ENCODE measurements at places on chromosomes 3 and 15. TPM values are rescaled to one million over a fixed set of nuclear protein-coding genes. Genes with fewer than 3 reads are reported as not detected.

GRCh38 chr15:74423431-74424257, 10.1 kb downstream of the SEMA7A start:
- DNase-seq = no peak

GRCh38 chr15:40744815-40745152, 10.3 kb downstream of the RMDN3 start:
- no peak for DNase-seq

GRCh38 chr3:131223373-131224289, 157.9 kb upstream of the NUDT16 start:
- DNase-seq = no peak

DNA sequence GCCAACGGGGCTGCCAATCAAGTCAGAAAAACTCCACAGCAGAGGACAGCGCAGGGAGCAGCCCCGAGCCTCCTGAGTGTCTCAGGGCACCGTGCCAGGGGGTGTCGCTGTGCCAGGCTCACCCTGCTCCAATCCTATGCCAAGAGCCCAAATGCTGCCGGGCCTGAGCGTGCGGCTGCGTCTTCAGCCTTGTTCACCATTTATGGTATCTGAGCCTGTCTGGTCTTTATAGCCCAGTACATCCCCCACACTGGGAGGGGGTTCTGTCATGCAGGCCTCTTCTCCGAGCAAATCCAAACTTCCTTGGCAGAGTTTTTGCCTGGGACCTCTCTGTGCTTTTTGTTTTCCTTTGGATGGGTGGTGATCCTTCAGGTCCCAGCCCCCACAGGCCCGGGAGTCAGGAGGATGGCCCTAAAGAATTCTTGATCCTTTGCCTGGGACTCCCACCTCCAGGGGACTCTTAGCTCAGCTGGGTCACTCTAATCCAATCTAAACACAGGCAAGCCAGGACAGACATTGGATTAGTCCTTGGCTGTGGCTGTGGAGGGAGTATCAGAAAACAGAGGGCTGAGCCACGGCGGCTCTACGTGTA, 135.1 kb upstream of the HACD2 start:
- DNase-seq = peak; percentile 73

DNA sequence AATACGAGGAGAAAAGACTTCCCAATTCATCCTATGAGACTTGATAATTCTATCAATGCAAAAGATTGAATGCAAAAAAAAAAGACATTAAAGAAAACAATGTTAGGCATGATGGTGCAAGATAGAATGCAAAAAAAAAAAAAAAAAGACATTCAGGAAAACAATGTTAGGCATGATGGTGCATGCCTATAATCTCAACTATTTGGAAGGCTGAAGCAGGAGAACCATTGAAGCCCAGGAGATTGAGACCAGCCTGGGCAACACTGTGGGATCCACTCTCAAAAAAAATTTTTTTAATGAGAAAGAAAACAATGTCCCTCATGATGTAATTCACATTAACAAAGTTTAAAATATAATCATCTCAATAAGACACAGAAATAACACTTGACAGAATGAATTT, 75.9 kb downstream of the MYO9A start:
- DNase-seq = no peak

DNA sequence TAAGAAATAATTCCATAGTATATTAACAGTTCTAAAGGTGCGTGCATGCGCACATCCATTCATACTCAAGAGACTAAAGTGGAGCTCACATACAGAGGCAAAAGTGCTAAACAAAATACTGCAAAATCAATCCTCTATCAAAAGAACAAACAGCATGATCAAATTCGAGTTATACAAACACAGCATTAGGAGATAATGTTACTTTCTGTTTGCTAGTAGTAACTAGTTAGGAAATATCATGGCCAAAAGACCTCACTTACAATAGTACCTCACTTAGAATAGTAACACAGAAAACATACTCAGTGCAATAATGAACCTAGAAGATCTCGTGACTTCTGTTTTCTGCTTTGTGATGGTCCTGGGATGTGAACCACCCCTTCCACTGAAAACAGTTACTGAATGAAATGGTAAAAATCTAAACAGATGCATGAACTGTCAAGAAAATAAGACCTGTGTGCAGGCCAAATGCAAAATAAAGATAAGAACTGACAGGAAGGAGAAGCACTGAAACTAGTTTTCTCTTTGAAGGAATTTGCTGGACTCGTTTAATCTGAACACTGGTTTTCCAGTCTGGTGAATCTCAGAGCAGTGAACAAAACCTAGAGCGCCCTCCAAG, 20.9 kb upstream of the CEMIP start:
- no peak for DNase-seq

- no peak for DNase-seq
Measured at GRCh38 chr3:113096188-113096892, 105.6 kb downstream of the GTPBP8 start.

GRCh38 chr3:134933997-134934396, 138.9 kb downstream of the EPHB1 start:
- no peak for DNase-seq

DNA sequence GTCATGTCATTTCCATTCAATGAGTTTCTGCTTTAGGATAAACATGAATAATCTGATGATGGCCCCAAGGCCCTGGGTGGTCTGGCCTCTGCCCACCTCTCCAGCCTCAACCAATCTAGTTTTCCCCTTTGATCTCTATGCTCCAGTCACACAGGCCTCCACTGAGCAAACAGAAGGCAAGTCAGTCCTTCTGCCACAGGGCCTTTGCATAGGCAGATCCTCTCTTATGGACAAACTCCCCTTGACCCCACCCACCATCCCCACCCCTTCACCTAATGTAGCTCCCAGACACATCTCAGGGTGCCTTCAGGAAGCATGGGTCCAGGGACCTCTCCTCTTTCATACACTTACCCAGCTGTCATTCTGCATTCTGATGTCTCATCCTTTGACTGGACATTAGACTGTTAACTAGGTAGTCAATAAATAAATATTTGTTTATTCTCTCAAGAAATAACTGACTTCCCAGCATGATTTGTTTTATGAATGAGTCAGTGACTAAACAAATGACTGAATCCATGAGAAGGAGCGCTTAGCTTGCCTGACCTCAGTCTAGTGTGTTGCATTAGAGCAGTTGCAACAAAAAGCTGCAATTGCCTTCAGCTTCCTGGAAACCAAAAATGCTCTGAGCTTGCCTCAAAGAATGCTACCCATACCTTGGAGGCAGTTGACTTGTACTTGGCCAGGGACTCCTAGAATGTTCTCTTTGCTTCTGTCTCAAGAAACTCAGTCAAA, 386.6 kb upstream of the WNT5A start:
- no peak for DNase-seq

- DNase-seq = no peak
Measured at GRCh38 chr3:169022457-169022856, 641.1 kb downstream of the MECOM start.

- no peak for DNase-seq
Measured at GRCh38 chr15:71455107-71455506, 339.8 kb downstream of the THSD4 start.

- DNase-seq = peak; percentile 76
Measured at GRCh38 chr3:186598108-186598784, 14.6 kb upstream of the AHSG start.

GRCh38 chr3:80010021-80010571, 242.3 kb upstream of the ROBO1 start:
- DNase-seq = no peak

- DNase-seq = no peak
Measured at GRCh38 chr15:63466378-63467192, 37.8 kb upstream of the USP3 start.

GRCh38 chr3:50161320-50161719, 6.2 kb downstream of the SEMA3F start:
- no peak for DNase-seq

- DNase-seq = no peak
Measured at GRCh38 chr3:27278383-27279055, 90.7 kb downstream of the NEK10 start.

DNA sequence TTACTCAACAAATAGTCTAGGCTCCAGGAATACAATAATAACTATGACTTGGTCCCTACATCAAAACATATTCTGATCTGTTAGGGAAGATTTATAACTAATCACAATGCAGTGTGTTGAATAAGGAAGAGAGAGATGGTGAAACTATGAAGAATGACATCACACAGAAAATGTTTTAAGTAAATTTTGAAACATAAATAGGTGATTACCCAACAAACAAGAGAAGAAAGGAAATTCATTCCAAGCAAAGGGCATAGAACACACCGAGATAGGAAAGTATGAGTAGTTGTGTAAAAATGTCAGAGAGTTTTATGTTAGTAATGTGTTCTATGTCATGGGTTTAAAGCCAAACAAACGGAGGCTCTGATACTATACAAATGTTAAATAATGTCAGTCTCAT, 13.4 kb downstream of the SEC62 start:
- no peak for DNase-seq

- DNase-seq = no peak
Measured at GRCh38 chr3:53174346-53175250, 13.6 kb downstream of the PRKCD start.

- DNase-seq = no peak
Measured at GRCh38 chr3:187458921-187459320, 90.7 kb downstream of the RTP4 start.

- peak; percentile 31 for DNase-seq
Measured at GRCh38 chr3:184773283-184774186, 38.4 kb upstream of the VPS8 start.

DNA sequence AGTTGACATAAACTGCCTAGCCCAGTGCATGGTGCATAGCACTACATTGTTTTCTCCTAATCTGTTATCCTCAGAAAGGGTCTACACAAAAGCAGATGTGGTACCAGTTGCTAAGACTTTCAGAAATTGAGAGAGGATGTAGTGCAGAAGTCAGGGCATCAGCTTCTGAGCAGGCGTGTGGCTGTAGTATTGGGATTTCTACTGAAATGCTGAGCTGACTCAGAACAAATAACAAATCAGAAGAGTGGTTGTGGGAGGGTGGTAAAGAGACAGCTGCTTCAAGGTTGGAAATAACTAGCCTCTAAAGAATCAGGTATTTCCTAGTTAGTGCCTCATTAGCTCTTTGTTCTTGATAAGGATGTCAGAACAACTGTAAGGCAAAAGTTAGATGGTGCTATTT, 161.3 kb downstream of the AKAP13 start:
- no peak for DNase-seq

The DUOX2 gene
- 0.39 TPM for total RNA-seq

The DUOXA2 gene
- total RNA-seq = not detected

The B3GNT5 gene
- total RNA-seq = 5.2 TPM

The HACD2 gene
- total RNA-seq = 26.6 TPM

The GOLGA6L4 gene
- total RNA-seq = 1.1 TPM

The ZKSCAN7 gene
- total RNA-seq = 2.8 TPM

The AADACL2 gene
- not detected for total RNA-seq

The TNFAIP8L3 gene
- total RNA-seq = 3.5 TPM

The GCSAM gene
- total RNA-seq = 0.08 TPM

The ADAMTSL3 gene
- 25.8 TPM for total RNA-seq

The CSPG5 gene
- 0.88 TPM for total RNA-seq

The LEKR1 gene
- total RNA-seq = 0.65 TPM

Measured in left cardiac atrium (tissue), 4 donors.